ENCODE measurements at places on chromosomes 4 and X. TPM values are rescaled to one million over a fixed set of nuclear protein-coding genes. Genes with fewer than 3 reads are reported as not detected.

The MAD2L1 gene
- 62.4 TPM for polyA plus RNA-seq

The FSTL5 gene
- 2.9 TPM for polyA plus RNA-seq

The FGF5 gene
- not detected for polyA plus RNA-seq

The XAGE2 gene
- polyA plus RNA-seq, result 0.42 TPM

The DRD5 gene
- polyA plus RNA-seq, result 0.43 TPM

The TMEM31 gene
- 1.5 TPM for polyA plus RNA-seq

The DUSP21 gene
- polyA plus RNA-seq, result not detected

The RTL3 gene
- not detected for polyA plus RNA-seq

The ANKRD17 gene
- 78.9 TPM for polyA plus RNA-seq

The IL15 gene
- 1.7 TPM for polyA plus RNA-seq

The ADAMTS3 gene
- polyA plus RNA-seq, result 10.3 TPM

The BEND2 gene
- polyA plus RNA-seq, result 0.03 TPM

The COPS4 gene
- polyA plus RNA-seq, result 95.5 TPM

The IL1RAPL2 gene
- polyA plus RNA-seq, result 1.1 TPM

The ZMAT1 gene
- 23.1 TPM for polyA plus RNA-seq

The GK gene
- 103 TPM for polyA plus RNA-seq

The SYNPO2 gene
- polyA plus RNA-seq, result 21.9 TPM
